CD4-positive, alpha-beta T cell treated with Interleukin-4 for 4 hours (primary cell): ENCODE measurements at places on chromosomes 4 and X.

DNA sequence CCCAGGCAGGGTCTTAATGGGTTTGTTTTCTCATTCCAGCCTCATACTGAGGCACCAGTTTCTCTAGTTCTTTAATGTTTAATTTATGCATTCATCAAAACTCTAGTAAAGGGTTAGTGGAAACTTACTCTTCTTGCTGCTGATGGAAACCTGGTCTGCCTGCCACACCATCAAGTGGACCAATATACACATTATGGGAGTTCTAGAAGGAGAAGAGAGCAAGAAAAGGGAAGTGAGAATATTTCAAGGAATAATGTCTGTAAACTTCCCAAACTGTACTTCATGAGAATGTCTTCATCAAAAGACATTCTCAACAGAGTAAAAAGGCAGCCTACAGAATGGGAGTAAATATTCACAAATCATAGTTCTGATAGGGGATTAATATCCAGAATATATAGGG is 20.9 kb upstream of the DHX15 start:
- DNase-seq = no peak

GRCh38 chr4:138460477-138461414 is 218.6 kb upstream of the SLC7A11 start:
- DNase-seq = no peak

GRCh38 chr4:26349496-26349895 is 28.7 kb downstream of the RBPJ start:
- no peak for DNase-seq

DNA sequence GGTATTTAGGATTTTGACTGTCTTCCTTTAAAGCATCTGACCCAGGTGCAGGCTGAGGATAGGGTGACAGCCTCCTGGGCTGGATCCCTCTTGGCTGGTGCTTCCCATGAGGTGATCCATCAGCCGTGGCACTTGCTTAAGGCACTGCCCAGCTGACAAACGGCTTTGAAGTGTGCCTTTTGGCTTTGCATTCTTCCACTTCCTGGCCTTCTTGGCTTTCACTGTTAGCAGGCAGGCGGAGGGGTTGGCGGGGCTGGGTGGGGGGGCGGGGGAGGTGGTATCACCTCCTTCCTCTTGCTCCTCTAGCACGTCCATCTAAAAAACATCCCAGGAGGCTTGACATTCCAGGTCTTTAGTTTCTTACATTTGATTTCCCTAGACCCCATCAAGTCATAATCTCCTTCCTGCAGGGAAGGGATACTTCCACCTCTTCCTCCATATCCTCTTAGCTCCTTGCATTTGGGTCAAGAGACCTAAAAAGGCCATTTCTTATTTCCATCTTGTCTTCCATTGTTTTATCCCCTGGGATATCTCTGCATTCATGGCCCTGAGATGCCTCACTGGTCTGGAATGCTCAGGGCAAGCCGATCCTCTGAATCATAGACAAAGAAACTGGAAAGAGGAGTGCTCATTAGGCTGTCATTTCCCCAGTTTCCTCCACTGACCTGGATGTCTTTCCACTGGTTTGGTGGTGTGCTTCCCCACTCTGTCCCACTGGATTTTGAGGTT is 11.3 kb upstream of the APLN start:
- DNase-seq = no peak

DNA sequence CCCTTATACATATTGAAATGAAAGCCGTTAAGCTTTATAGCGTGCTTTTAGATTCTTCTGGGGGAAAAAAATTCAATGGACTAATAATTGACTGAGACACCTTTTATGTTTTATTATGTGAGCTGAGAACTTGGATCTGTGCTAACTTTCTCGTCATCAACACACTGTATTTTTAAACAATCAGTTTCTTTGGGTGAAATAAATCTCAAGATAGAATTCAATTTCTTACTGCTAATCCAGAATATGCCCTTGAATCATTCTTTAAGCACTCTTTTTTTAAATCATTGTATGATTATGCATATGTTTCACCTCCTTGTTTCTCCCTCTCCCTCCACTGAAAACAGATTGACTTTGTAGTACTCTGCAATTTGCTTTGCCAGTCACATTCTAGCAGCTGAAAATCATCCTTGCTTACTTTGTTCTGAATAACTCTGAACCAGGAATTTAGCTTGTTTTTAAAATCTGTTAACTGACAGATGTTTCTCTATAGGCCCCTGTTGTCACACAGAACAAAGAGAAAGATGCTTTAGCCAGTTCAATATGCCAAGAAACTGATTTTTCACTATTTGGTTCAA is 81.5 kb downstream of the SLIT2 start:
- DNase-seq = no peak

DNA sequence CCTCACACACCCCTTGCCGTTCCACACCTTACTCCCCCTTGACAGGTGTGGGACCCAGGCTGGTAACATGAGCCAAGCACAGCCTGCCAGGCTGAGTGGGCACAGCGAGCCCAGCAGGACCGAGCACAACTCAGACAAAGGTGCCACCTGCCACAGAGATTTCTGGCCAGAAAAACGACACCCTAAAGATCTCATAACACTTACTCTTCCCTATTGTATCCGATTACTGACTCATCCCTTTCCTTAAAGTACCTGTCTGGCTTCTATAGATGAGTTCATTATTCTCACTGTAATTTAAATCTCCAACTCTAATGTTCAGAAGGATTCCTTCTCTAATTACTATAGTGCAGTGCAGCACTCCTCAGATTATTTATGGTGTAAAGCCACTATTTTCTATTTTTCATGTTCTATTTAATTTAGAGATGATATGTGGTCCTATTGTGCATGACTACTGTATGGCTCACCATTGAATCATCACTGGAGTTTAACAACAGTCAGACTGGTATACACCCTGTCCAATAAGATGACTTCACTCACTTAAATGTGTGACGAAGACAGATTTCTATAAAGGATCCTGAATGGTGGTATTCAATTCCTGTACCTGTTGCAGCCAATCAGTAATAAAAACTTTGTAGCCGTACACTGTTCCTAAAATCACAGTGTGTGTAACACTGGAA is 7.6 kb upstream of the SYTL5 start:
- no peak for DNase-seq

GRCh38 chrX:98203800-98204199 is 1320.1 kb downstream of the RPA4 start:
- DNase-seq = no peak

DNA sequence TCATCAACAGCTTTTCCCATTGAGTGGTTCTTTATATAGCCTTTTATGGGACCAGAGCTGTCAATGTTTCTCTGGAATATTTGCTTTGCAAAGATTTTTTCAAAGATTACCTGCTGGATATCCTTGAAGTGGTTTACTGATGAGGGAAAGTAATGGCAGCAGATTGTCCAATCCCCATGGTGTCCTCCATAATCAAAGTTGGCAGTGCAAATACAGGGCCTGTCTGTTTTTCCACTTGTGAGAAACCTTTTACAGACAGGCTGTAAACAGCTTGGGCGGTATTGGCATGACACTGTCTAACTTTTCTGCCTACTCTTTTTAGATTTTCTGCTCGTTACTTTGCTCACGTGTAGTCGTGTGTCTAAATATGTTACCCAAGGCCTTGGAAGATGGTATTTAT is 641.9 kb upstream of the NR3C2 start:
- DNase-seq = no peak

DNA sequence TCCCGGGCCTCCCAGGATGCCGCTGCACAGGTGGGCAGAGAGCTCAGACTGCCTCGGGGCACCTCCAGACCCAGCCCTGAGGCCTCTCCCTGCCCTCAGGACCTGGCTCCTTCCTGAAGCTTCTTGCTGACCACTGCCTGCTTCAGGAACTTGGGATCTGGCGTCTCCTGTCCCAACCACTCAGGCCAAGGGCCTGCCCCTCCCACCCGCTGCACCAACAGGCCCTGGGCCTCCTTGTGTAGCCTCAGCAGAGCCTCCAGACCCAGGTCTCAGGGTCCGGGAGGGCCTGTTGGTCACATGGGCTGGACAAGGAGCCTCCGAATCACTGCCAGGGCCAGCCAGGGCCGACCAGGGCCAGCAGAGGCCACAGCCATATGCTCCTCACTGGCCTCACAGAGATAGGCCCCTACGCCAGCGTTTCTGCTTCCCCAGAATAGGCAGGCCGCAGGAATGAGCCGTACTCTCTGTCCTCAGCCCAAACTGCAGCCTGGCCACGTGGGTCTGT is 2.8 kb downstream of the MXD4 start:
- DNase-seq = no peak

GRCh38 chr4:85177092-85177491 is 210.6 kb upstream of the WDFY3 start:
- DNase-seq = no peak

GRCh38 chr4:76582074-76582816 is 147.2 kb downstream of the SHROOM3 start:
- no peak for DNase-seq

DNA sequence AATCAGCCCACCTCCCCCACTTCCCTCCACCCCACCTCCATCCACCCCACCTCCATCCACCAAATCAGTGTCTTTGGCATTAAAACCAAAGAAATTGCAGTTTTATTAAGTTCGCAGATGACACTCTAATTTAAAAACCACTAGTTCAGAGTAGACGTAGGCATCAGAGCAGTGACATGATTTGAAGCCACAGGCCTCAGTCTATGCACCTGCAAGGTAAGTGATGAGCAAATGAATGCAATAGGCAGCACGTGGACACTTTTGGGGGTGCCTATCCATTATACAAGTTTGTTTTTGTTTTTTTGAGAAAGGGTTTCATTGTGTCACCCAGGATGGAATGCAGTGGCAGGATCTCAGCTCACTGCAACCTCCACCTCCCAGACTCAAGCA is 88.0 kb upstream of the TRIM2 start:
- DNase-seq = peak; percentile 11

- DNase-seq = no peak
Measured at GRCh38 chrX:82695066-82695465, 813.0 kb upstream of the POU3F4 start.

- DNase-seq = no peak
Measured at GRCh38 chrX:45434231-45434630, 233.6 kb upstream of the DIPK2B start.

DNA sequence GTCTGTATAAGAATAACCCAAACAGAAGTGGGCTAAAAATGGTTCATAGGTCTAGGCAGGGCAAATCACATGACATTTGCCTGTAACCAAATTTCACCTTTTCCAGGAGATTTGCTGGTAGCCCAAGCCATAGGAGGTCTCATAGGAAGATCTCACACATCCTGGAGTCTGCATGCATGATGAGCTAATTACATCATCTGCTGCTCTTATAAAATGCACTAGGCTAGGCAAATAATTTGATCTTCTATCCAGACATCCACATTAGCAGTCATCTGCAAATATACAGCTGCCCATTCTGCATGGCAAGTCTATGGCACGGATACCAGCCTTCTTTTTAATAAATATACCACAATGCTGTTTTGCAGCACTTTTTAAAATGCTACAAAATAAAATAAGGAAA is 87.2 kb downstream of the MAPK10 start:
- no peak for DNase-seq

DNA sequence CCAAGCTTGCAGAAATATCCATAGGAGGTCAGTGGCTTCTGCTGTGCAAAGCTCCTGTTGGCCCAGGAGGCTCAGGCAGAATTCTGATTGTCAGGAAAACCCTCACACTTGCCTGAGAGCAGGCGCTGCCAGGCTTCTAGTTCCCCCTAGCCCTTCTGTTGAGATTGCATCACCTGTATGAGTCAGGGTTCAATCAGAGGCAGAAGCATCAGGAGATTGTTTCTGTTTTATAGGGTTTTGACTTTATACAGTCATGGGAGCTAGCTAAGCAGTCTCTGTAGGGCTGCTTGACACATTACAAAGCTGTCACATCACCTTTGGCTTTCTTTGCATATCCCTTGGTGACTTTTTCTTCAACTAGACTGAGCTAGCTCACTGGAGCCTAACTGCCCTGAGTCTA is 27.8 kb downstream of the DIPK2B start:
- no peak for DNase-seq

DNA sequence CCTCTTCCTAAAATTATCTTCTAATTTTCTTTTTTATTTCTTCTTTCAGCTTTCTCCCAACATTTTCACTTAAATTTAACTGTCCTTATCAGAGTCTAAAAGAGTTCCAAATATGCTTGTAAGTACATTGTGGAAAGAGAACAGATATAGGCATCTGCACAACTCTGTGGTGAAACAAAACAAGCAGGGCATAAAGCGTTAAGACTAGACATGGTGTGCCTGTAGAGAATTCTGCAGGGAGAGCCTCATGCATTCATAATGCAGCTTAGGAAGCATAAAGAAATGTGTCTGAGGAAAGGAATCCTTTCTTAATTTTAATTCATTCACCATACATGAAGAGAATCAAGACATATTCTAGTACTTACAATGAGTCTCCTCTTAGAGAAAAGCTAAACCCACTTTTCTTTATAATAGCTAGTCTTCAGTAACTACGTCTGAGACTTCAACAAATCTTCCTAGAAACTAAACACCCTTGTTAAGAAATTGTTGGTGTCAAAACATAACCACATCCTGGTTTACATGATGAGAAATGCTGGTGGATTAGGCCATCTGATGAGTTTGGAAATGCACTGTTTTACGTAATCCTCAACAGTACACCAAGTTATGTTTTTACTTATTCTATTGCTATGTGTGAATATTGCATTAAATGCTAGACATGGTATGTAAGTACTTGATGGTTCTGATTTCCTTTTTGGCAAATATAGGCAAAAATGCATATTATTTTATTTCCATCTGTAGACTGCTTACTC is 307.8 kb upstream of the GIMD1 start:
- DNase-seq = no peak

DNA sequence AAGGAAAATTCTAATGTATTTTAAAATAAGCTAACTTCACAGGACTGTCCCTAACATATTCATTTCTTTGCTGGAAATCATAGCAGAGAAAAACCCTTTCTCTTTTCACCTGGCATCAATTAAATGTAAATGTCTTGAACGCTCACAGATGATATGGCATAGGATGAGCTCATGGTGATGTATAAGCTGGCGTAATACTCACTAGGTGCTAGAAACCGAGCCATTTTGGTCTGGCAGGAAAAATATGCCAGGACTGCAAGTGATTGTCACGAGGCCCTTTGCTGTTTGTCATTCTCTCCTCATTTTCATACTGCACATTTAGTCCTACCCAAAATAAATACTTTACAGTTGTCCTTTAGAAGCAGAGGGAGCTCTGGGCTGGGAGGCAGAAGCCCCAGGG is 222.7 kb upstream of the LNX1 start:
- DNase-seq = no peak

- DNase-seq = no peak
Measured at GRCh38 chr4:190020790-190021717, 6.0 kb downstream of the FRG2 start.

GRCh38 chr4:143435955-143436354 is 77.5 kb upstream of the SMARCA5 start:
- DNase-seq = no peak

- no peak for DNase-seq
Measured at GRCh38 chr4:130322439-130322838, 1226.5 kb downstream of the C4orf33 start.
